ENCODE measurements at places on chromosomes 12 and 14. TPM values are rescaled to one million over a fixed set of nuclear protein-coding genes. Genes with fewer than 3 reads are reported as not detected.
A peak's percentile ranks its signal among the peaks of the same experiment; 100 is the strongest.

DNA sequence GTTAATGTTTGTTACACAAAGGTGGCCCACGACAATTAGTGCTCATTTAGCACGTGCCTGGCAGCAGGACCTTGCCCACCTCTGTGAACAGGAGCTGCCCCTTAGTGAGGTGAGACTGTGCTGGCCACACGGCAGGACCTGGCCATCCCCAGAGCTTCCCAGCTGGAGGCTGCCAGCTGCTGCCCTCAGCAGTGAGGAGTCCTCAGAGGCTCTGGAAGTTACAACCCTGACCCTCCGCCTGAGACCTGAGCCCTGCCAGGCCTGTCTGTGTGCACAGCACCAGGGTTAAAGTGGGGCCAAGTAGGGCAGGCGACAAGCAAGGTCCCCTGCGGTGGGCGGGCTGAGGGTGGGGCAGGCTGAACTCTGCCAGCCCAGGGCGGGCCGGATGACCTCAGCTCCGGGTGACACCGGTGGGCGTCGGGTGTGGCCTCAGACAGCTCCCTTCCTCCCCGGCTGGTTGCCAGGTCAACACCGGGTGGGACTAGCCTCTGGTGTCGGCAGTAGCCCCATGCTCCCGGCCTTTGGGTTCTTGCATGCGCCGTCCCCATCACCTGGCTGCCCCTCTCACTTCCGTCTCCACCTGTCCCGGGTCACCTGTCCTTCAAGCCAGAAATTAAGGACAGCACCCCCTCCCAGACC is 9.2 kb upstream of the LBHD2 start:
- peak; percentile 79 for DNase-seq

DNA sequence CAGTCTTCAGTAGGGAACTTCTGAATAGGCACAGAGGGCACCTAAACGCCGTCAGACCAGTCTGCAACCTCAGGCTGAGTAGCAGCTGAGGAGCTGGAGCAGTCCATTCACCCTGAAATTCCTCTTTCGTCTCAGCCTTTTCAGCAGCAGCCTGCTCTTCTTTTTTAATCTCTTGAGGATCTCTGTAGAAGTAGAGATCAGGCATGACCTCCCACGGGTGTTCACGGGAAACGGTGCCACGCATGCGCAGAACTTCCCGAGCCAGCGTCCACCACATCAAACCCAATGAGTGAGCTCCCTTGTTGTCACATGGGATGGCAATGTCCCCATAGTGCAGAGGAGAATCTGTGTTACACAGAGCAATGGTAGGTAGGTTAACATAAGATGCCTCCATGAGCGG is 11.1 kb upstream of the MARK3 start:
- DNase-seq, result no peak

GRCh38 chr12:105427883-105428282 is 97.4 kb downstream of the C12orf75 start:
- no peak for DNase-seq

Gene ZDHHC22
- total RNA-seq, result 1.9 TPM

DNA sequence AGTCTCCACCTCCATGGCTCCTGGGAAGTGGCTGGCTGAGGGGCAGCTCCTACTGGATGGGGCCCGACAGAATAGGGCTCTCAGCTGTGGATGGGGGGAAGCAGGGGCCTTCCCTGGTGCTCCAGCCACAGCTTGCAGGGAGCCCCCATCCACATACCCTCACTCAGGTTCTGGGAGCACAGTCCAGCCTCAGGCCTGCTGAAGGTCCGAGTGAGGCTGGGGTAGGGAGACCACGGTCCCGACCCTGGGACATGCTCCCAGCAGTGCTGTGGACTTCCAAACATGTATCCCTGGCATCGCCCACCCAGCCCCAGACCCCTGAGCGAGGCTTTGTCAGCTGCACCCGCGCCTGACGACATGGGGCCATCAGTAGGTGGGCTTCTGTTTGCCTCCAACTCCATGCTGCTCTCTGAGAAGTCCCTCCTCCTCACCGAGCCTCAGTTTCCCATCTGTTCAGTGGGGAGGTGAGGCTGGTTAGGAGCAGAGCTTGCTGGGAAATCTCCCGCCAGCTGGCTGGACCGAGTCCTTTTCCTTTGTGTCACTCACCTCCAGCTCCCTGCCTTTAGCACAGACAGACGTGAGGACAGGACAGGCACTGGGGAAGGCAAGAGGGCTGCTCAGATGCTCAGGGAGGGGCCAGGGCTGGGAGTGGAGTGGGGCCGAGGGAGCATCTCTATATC is 9.1 kb upstream of the ATG101 start:
- no peak for DNase-seq

Gene ACADS
- 10.0 TPM for total RNA-seq

GRCh38 chr14:77302926-77303325 is 17.8 kb downstream of the POMT2 start:
- no peak for DNase-seq

GRCh38 chr12:120579179-120579578 is 2.0 kb downstream of the POP5 start:
- DNase-seq, result no peak

Gene ASPG
- total RNA-seq, result 2.7 TPM

- DNase-seq, result peak; percentile 95
Measured at GRCh38 chr14:78022059-78022458, 148.1 kb upstream of the NRXN3 start.

DNA sequence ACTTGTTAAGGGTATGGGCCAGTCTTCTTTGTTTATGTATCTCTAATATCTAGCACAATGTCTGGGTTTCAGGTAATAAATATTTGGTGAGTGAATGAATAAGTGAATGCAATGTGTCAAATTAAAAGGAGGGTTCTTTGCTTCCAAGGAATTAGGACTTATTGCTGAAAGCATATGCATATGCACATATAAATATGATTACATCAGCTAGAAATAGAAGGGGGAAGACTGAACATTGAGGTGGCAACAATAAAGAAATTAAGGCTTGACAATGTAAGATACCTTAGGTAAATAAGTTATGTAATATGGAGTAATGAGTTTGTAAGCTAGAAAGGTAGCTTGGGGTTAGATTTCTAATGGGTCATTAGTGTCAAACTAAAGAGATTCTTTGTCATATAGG is 37.7 kb downstream of the KCNMB4 start:
- DNase-seq, result no peak

Gene ANAPC5
- 87.7 TPM for total RNA-seq

DNA sequence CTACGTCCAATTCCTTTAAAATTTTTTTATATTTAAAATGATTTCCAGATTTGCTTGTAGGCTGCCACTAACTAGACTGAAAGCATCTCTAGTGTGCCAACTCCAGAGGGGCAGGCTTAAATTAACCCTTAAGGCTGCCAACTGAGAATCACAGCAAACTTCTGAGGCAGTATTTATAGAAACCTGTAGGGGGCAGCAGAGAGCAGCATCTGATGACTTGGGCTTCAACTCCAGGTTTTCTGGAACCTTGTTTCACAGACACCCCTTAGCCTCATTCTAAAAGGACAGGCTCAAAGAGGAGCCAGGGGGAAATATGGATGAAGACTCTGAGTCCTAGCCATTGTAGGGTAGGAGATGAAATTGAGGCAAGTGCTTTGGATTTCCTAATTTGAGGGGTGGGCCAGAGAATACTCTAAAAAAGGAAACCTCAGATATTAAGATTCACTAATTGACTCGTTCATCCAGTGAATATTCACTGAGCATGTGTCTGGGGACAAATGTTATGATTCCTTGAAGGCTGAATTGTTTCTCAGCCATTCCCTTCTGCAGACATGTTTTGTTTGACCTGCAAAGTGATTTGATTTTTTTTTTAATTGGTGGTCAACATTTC is 63.3 kb upstream of the HSPB8 start:
- peak; percentile 91 for DNase-seq

DNA sequence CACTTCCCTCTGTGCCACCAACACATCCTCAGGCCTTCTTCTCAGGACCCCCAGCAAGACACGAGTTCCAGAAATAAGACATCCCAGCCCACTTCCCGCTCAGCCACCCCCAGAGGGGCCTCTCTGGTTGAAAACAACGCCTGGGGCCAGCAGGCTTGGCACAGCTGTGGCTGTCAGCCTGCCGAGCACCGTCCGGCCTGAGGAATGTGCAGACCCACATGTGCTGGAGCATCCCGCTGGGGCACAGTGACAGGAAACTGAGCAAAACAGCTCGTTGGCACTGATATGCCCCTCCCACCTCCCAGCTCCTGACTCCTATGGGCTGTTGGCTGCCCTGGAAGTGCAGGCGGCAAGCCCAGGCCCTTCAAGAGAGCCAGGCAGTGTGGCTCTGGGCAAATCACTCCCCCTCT is 1.4 kb downstream of the SYNE3 start:
- DNase-seq, result peak; percentile 82

GRCh38 chr12:83016218-83016835 is 329.6 kb downstream of the TMTC2 start:
- no peak for DNase-seq

DNA sequence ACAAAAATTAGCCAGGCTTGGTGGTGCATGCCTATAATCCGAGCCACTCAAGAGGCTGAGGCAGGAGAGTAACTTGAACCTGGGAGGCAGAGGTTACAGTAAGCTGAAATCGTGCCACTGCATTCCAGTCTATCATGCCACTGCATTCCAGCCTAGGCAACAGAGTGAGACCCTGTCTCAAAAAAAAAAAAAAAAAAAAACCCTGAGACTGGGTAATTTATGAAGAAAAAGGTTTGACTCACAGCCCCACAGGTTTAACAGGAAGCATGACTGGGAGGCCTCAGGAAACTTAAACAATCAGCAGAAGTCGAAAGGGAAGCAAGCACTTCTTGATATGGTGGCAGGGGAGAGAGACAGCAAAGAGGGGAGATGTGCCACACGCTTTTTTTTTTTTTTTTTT is 123.2 kb downstream of the GXYLT1 start:
- no peak for DNase-seq

Gene GUCY2C
- total RNA-seq, result 0.54 TPM

DNA sequence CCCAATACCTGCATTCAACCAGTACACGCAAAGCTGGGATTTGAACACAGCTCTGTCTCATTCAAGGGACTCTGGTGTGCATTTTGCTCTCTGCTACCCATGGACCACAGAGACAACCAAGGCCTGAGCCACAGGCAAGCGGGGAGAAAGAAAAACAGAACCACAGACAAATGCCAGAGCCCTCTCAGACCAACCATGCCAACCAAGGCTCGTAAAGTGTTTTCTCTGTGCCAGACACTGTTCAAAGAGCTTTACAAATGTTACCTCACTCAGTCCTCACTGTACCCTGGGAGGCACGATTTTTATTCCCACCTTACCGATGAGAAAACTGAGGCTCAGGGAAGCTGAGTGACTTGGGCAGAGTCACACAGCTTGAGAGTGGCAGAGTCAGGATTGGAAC is 32.4 kb upstream of the EML1 start:
- DNase-seq, result no peak

DNA sequence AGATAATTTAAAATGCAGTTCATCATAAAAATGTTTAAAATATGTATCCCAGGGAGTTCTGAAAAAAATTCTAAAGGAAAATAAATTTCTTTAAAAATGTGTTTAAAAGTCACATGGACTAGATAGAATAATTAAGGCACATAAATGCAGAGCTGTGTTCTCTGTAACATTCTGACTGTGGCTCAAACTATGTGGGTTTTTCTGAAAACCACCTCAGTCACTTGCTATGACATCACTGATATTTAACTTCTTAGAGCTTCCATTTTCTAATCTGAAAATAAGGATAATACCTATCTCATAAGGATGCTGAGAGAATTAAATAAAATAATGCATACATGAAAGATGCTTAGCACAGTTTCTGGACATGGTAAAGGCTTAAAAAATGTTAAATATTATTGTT is 107.3 kb downstream of the SLC41A2 start:
- DNase-seq, result no peak

- peak; percentile 92 for DNase-seq
Measured at GRCh38 chr12:121003650-121004049, 12.6 kb downstream of the C12orf43 start.

Gene LIN7A
- 16.3 TPM for total RNA-seq

Gene RERG
- 1.4 TPM for total RNA-seq

- no peak for DNase-seq
Measured at GRCh38 chr14:61994589-61994988, 232.4 kb downstream of the SNAPC1 start.

- DNase-seq, result no peak
Measured at GRCh38 chr14:35229084-35229791, 62.9 kb upstream of the PSMA6 start.

- DNase-seq, result peak; percentile 37
Measured at GRCh38 chr14:104422837-104423681, 156.5 kb upstream of the C14orf180 start.

Gene ABCC9
- 0.42 TPM for total RNA-seq

DNA sequence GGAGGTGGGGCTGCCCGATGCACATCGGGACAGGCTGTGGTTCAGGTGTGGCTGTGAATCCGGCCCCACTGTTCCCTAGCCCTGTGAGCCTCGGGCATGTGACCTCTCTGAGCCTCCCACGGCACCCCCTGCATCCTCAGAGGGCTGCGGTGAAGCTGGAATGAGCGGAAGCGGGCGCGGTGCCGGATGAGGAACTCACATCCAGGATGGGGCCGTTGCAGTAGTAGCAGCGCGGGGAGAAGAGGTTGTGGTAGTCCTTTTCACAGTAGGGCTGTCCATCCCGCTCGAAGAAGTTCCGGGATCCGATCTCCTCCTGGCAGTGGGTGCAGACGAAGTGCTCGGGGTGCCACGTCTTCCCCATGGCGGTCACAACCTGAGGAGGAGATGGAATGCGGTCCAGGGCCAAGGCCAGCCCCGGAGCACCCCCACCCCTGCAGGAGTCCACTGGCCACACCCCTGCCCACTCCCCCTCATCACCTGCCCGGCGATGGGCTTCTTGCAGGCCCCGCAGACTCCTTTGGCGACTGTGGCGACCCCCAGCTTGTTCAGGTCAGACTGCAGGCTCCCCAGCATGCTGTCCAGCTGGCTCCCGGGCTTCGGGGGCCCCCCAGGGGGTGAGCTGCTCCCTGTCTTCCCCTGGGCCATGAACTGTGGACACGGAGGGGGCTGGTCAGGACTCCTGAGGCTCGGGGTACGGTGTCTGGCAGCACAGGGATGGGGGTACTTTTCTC is 13.9 kb upstream of the RPLP0 start:
- DNase-seq, result peak; percentile 58

DNA sequence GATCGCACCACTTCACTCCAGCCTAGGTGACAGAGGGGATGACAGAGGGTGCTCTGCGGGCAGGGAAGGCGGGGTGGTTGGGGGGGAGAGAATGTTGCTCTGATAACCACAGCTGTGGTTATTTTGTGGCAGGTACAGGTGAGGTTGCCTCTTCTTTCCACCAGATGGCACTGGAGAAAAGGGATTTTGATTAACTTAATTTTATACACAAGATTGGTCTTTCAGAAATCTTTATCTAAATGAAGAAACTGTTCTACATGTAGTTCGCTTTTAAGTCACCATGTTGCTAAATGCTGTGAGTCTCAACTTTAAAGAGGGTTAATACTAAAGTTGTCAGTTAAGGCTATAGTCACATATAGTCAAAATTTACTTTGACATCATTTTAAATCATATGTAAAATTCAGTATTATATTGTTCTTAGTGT is 25.7 kb downstream of the FGF23 start:
- peak; percentile 78 for DNase-seq

GRCh38 chr12:19916974-19917373 is 451.4 kb upstream of the PDE3A start:
- DNase-seq, result no peak

Gene ZFHX2
- total RNA-seq, result 12.8 TPM

GRCh38 chr14:24816011-24816928 is 182.3 kb upstream of the GZMB start:
- no peak for DNase-seq

Data from endodermal cell (in vitro differentiated cells).